ENCODE measurements at places on chromosomes 2 and 18.
A peak's percentile ranks its signal among the peaks of the same experiment; 100 is the strongest.

GRCh38 chr2:137706786-137707613, 257.3 kb upstream of the HNMT start:
- no peak for DNase-seq

- DNase-seq: no peak
These were observed 119.1 kb downstream of the CCDC74A start for GRCh38 chr2:131646669-131647297.

DNA sequence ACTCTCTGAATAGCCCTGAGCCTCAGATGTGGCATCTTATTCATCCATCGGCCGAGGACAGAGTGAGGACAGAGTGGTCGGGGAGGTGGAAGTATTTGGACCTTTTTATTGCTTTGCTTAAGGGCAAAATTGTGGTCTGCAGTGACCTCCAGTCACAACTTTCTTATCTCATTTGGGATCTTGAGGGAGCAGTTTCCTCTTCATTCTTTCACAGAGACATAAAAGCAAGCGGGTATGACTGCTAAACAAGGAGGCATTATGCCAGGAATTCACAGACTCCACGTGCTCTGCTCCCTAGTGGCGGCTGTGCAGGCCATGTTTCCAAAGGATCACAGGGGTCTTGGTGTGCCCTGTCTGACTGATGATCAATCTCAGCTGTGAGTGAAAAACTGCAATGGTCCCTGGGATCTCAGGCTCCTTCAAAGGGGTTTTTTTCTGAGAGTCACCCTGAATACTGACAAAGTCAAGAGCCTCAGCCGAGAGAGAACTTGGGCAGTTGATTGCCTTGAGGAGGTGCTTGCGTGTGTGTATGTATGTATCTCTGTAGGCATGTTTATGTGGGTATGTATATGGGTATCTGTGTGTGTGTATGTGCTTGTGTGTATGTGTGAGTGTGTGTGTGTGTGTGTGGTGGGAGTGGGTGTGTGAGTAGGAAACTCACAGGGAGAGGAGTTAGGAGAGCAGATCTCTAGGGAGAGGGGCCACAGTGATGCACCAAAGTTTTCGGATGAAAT, 47.7 kb downstream of the RAPGEF4 start:
- DNase-seq: no peak

DNA sequence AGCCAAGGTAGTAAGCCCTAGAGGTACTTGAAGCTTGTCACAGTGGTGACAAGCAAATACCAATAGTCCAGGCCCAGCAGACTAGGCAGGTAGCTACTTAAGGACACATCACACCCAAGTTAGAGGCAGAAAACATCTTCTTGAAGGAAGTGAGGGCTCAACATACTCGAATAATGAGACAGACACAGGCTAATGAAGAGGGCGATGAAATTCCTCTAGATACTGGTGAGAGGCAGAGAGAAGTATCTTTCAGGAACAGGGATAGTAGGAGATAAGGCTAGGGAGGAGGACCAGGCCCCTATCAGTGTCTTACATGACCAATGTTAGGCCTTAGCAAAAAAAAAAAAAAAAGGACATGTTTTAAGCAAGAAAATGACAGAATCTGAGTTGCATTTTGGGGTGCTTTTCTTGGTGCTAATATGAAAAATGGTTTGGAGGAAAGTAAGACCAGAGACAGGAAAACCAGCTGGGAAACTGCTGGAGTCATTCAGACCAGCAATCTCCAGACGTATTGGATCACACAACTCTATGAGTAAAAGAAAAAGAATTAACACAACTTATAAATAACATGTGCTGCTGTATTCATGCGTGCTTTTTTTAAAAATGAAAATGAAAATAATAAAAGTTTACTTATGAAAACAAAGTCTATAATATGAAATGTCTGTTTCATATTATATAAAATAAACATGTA, 37.7 kb downstream of the COBLL1 start:
- no peak for DNase-seq

GRCh38 chr2:28445448-28446258, 50.2 kb upstream of the PLB1 start:
- DNase-seq: peak; percentile 22

- no peak for DNase-seq
These were observed 534.6 kb upstream of the TMEFF2 start for GRCh38 chr2:192729369-192729768.

DNA sequence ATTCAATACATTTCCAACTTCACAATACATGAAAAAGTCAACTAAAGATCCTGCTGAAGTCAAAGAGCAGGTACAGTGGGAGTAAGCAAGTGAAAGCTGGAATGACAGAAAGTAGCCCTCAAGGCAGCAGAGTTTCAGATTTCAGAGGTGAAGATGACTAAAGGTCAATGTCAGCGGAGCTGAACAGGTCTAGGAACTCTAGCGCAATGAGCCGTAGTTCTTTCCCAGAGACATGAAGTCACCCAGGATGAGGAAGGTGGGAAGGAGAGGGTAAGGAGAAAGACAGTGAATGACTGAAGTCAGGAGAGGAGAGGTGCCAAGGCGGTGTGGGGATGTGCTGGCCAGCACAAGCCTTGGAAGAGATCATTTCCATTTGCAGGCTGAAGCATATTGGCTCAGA, 28.1 kb downstream of the PTPN2 start:
- no peak for DNase-seq

DNA sequence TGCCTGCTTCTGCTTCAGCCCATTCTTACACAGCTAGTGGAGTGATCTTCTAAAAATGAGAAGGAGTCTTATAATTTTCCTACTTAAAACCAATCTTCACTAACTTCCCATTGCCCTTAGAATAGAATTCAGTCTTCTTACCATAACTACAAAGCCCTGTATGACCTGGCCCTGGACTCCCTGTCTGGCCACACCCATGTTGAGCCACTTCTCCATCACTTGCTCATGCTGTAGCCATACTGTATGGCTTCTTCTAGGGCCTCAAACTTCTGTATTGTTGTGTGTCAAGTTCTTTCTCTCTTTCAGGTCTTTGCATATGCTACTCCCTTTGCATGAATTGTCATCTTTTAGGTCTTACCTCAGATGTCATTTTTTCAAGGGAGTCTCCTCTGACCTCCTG, 11.2 kb downstream of the DGUOK start:
- DNase-seq: no peak

DNA sequence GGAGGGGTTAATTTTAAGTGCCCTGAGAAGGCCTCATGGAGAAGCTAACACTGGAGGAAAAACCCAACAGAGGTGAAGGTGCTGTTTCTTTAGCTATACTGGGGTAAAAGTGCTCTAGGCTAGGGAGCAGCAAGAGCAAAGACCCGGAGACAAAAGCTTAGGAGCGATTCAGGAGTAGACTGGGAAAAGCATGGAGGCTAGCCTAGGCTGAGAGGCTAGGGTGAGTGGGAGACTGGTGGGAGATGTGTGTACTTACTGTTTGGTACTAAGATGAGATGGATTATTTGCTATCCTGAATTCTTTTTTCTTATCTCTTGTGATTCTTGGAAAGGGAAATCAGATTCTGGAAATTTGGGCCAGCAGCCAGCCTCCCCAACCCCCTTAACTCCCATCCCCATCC, 2.0 kb downstream of the GIGYF2 start:
- no peak for DNase-seq

- DNase-seq: no peak
These were observed 202.9 kb upstream of the TNP1 start for GRCh38 chr2:217062768-217063167.

DNA sequence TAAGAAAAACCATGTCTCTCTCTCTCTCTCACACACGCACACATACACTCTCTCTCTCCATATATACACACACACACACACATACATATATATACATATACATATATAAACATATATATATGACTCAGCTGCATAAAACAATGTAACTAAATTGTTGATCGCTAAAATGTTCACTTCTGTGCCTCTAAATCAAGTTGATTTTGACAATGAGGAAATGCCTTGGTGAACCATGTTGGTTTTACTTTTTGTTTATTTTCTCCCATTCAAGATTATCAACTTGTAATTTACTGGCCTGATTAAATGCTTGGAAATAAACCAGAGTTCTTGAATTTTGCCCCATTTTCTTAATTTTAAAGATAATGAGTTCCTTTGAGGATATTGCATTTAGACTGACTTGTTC, 500.4 kb downstream of the PARD3B start:
- DNase-seq: no peak

DNA sequence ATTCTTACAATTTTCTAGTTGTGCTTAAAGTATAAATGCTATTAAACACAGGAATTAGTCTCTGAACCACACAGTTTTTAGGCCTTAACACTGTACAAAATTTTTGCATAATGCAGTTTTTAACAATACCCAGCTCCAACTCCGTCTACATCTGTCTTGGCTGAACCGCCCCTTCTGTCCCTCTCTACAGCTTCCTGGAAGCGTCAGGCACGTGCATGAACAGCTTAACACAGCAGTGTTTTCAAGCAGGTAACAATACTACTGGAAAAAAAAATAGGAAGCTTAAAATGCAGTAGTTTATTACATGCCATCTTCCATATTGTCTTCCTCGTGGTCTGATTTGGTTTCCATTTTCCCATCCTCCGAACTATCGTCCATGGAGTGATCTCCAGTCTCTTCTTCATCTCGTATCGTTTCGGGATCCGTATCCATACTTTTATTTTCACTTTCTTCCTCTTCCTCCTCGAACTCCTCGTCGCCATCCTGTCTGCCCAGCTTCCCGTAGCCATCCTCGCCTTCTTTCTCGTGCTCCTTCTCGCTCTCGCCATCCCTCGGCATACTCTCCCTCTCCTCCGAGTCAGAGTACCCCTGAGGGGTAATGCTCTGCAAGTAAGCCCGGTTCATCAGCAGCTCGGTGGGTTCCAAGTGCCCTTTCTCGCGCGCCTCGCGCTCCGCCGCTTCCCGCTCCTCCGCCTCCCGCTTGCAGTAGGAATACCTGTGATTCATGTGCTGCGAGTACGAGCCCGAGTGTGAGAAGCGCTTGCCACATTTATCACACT, 130.6 kb downstream of the ZEB2 start:
- DNase-seq: no peak

DNA sequence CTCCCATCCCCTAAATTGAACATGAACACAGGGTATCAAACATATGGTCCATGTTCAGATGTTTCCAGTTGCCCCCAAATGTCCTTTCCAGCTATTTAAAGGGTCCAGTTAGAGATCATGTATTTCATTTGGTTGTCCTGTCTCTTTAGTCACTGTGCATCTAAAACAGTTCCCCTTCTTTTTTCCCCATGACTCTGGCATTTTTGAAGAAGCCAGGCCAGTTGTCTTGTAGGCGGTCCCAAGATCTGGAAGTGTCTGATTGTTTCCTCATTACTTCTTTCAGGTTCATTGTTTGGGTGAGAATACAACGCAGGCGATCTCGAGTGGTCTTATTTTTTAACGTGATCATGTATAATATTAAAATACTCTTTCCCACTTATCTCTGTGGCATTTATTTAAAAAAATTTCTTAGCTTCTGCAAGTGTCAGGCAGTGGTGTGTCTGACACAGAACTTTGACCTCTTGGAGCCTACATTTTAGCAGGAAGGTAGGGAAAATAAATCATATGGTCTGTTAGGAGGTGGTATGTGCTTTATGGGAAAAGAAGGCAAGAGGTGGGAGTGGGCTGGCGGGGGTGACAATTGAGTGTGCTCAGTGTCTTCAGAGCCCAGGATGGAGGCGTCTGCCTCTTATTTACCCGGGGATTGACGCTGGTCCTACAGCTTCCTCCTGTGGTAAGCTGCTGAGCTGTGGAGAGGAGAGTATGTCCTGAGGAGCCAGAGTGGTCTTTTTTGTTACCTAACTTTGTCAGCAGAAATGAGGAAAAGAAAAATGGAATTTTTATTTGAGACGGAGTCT, 8.1 kb downstream of the RAB31 start:
- DNase-seq: no peak

DNA sequence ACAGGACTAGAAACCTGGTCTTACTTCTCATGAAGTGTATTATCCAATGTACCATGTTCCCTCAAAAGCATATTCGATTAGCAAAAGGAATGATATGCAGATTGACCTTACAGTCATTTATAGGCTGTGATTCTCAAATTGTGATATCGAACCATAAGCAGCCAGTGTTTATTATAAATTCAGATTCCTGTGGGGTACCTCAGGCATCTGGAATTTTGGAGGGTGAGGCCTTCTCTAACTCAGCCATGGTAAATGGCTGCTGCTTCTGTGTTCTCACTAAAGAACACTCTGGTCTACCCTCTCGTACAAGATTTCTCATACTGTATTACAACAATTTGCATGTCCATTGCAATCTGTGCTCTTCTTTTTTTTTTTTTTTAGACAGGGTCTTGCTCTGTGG, 84.5 kb downstream of the PRPF40A start:
- DNase-seq: no peak

DNA sequence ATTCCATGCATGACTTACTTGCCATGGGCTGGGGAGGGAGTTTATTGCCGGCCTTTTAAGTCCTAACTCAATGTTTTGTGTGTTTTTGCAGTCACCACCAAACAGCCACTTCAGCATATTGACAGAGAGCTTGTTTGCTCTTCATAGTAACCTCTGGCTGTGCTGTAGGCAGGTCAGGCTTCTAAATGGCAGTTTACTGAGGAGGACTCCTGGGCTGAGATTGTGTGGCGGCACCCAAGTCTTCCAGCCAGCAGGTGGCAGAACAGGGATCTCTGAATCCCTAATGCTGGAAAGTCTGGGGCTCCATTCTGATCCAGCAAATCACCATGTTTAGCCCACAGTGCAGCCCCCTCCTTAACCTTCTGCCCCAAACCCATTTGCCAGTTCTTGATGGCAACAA, 121.2 kb downstream of the CAPN13 start:
- no peak for DNase-seq

DNA sequence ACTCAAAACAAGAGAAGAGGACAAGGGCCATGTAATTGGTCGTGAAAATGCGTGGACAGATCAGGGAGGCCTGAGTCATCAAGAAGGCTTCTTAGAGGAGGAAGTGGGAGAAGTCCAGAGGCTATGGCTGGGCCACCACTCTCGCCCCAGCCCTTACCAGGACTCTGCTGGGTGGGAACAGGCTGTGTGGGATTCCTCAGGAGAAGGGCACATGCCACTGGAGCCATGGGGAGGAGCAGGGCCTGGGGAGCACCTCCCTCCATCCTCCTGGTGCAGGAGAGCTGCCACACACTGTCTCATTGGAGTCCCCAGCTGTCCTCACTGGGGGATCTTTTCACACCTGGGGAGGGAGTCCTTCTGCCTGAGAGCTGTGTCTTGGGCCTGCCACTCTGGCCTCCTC, 9.4 kb upstream of the RALB start:
- DNase-seq: no peak

DNA sequence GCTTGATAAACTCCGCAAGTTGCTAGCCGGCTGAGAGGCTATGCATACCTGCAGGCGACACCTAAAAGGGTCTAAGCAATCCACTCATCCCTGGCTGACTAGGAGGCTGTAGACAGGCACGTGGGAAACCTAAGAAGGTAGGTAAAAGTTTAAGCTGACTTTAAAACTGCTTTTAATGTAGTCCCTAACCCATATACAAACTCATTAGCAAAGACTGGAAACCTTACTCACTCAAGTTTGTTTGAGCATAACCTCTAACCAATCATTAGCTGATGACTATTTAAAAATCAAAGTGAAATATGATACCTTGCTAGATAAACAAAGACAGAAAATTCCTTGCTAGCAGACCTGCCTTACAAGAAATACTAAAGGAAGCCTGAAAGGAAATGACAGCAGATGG, 106.4 kb downstream of the EXOC6B start:
- no peak for DNase-seq

GRCh38 chr18:47898696-47899095, 31.8 kb downstream of the SMAD2 start:
- no peak for DNase-seq
